ENCODE measurements at places on chromosomes 2 and 18.
A peak's percentile ranks its signal among the peaks of the same experiment; 100 is the strongest.

DNA sequence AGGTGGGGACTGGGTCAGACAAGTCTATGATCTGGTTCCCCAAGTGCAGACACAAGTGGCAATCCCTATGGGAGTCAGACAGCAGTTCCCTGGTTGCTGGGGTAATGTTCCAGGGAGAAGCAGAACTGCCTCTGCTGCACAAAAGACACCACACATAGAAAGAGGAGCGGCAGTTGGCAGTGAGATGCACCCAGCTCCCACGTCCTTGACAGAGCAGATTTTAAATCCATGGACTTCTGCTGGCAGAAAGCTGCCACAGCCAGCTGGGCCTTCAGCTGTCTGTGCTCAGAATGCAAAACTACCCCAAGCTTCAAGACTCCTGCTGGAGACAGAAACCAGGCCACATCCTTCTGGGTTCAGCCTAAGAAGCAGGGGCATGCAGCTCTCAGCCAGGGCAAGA, 147.2 kb downstream of the ETAA1 start:
- no peak for DNase-seq

GRCh38 chr2:73985308-73986084, 786 bp downstream of the TET3 start:
- no peak for DNase-seq

- DNase-seq: no peak
Measured at GRCh38 chr2:80007777-80008503, 296.6 kb downstream of the LRRTM1 start.

DNA sequence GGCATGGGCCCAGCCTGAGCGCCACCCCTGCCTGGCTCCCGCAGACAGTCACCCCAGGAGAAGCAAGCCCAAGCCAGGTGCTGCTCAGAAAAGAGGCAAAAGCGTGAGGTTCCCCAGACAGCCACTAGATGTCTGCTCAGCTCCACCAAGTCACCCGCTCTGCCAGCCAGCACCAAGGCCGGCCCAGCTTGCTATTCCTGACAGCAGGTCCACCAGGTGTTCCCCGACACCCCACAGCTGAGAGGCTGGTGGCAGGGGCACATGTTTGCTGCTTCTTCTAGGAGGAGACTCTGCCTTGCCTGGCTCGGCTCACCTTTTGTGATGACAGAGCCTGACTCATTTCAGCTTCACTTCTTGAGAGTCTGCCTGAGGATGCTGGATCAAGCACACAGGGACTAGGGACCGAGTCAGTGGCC, 206.7 kb downstream of the MGAT5 start:
- DNase-seq: peak; percentile 7

GRCh38 chr2:200469708-200470211, 40.1 kb downstream of the KCTD18 start:
- no peak for DNase-seq

DNA sequence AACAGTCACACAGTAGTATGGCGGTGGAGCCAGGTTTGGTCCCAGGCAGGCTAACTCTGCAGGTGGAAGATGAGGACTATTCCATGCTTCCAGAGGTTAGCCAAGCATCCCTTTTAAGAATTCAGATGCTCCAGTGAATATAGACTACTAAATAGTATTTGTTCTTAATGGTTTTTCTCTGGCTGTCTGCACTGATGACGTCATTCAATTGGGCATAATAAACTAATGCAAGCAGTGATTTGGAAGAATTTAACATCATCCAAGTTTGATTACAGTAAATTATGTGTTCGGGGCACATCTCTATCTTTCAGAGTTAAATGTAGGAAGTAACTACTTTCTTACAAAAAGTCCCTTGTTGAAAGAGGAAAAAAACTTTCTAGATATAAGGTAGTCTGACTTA, 78.8 kb upstream of the RND3 start:
- no peak for DNase-seq

- DNase-seq: no peak
Measured at GRCh38 chr2:140542627-140543026, 1588.2 kb downstream of the LRP1B start.

GRCh38 chr2:10317646-10318045, 14.9 kb downstream of the HPCAL1 start:
- no peak for DNase-seq

DNA sequence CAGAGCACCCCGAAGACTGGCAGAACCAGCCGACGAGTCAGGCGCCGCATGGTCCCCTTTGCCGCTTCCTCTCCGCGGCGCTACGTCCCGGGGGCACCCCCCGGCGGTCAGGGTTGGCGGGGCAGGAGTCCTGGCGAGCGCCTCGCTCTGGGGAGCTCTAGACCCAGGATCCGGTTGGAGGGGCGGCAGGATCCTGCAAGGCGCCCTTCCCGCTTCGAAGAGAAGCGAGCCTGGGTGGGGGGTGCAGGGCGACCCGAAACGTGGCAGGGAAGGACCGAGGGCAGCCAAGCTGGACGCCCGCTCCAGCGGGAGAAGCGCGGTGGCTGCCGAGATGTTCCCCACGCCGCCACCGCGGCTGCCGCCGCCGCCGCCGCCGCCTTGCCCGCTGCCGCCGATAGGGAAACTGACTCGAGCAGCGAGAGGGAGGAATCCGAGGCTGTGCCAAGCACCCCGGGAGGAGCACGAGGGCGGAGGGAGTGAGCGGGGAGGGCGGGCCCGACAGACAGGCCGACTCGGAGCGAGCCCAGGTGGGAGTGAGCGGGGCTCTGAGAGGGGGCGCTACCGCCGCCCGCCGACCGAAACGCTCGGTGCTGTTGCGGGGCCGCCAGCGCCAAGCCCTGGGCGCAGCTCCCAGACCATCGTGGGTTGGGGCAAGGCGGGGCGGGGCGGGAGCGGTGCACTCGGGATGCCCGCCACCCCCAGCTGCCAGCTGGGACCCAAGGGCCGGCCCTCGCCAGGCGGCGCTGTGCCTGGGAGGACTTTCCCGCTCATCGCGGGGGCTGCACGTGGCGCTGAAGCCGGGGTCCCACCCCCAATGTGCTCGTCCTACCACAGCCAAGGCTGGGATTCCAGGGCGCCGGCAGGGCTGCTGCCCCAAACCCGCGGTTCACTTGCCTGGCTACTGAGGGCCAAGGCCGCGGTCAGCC, at the start of gene GALNT14:
GALNT14 (minus strand) TSS at position 404 of the 926 bp plus-strand sequence; CDS start at position 50, 354 bp downstream.
- peak; percentile 24 for DNase-seq

DNA sequence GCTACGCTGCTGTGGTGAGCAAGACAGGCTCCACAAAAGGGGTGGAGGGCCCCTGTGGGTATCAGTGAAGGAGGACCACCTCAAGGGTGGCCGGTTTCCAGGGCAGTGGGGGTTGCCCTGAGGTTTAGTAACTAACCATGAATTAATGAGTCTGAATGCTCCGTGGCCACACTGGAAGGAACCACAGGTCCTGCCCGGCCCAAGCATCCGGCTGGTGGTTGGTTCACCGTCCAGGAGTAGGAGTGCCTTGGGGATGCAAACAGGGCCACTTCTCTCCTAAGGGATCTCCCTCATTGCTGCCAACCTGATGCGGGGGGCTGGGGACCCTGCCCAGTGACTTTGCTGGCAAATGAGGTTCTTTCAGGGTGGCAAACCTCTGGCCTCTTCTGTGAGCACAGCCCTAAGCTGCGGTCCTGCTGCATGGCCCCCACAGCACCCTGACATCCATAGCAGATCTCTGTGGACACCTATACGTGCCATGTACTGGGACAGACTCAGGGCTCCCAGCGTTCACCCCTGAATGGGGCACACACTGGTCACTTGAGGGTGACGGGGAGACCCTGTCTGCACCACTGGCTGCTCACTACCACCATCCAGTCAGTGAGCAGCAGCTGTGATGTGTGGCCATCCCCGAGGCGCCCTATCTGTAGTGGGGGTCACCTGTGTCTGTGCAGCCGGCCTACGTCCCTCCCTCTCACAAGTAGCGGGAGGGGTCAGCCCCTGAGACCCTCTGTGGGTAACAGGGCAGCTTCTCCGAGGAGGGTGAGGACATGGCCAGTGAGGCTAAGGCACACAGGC, 41.6 kb downstream of the HS6ST1 start:
- no peak for DNase-seq

DNA sequence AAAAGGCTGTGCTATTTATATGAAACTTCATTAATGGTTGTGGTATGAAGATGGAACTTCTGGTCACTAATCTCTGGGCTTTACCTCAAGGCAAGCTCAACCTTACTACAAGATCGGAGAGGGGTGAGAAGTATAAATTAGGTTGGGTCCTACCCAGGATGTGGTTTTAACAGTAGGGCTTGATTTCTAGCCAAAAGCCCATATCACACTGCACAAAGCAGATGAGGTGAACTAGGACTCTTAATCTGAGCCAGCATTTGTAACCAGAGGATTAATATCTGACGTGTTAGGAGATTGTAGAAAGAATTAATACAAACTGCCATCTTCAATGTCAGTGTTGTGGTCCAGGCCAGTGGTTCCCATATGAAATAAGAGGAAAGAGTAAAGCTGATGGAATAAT, 86.4 kb upstream of the RGPD4 start:
- no peak for DNase-seq

GRCh38 chr2:68031542-68032160, 31.2 kb downstream of the C1D start:
- DNase-seq: peak; percentile 43

GRCh38 chr2:202133909-202134265, 60.8 kb downstream of the KIAA2012 start:
- DNase-seq: peak; percentile 71

DNA sequence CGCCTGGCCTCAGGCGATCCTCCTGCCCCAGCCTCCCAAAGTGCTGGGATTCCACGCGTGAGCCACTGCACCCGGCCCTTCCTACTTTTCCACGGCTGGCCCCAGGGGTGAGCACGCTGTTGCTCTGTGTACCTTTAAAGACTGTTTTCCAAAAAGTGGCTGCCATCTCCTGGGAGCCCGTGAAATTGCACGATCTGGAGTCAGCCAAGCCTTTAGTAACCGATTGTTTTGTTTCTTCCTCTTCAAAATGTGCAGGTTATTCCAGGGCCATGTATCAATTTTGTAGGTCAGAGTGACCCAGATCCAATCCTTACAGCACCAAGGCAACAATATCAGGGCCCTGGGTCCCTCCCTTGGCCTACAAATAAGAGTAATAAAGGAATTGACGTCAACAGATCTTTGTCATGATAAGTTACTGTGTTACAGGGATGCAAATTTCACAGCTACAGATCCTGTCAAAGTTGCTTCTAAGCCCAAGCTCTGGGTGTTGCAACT, 135.6 kb upstream of the ZNF236 start:
- DNase-seq: peak; percentile 34

DNA sequence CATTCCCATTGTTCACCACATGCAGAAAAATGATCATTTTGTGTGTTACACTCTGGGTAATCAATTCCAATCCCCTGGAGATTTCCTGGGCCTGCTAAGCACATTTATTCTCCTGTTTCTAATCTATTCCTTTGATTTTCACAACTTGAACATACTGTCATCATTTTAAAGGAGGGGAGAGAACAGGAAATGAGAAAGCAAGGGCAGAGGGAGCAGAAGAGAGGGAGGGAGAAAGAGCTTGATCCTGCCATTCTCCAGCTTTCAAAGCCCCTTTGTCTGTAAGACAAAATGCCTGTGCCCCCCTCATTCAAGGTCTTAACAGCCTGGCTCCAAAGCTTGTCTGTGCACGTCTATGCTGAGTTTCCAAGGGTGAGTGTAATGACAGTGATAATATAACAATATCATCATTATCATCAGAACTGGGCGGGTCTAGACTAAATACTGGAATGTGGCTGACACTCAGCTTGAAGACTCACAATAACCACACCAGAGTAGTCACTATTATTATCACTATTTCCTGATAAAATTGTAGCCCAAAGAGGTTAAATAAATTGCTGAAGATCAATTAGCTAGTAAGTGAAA, 164.4 kb upstream of the KLHL29 start:
- DNase-seq: no peak

DNA sequence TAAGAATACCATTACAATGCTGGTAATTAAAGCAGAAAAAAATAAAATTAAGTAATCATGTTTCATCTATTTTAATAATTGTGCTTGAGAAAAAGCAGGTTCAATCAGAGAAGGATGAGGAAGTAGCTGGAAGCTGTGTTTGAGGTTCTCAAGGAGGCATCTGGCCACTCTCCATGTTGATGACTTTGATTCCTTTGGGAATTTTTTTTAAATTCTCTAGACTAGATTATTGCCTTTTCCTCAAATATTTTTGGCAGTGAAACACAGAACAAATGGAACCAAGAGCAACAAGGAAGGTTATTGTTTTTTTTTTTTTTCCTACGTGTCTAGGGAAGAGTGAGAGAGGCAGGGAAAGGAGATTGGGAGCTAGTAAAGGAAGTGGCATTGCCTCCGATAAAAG, 99.9 kb upstream of the NRP2 start:
- no peak for DNase-seq

DNA sequence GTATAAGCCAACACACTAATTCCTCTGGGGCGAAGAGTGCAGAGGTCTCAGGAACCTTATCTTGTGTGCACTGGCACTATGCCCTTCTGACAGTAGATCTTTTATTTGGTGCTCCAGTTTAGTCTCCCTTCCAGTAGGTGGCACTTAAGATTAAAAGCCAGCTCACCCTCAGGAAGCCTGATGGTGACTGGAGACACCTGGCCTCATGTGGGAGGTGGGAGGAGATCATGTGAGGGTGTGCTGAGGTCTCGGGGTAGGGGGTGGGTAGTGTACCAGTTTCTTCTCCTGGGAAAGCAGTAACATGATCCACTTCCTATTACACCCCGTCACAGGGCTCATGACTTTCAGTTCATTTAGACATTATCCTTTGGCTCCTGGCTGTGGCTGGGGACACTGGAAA, 654.9 kb downstream of the ADCYAP1 start:
- DNase-seq: no peak

DNA sequence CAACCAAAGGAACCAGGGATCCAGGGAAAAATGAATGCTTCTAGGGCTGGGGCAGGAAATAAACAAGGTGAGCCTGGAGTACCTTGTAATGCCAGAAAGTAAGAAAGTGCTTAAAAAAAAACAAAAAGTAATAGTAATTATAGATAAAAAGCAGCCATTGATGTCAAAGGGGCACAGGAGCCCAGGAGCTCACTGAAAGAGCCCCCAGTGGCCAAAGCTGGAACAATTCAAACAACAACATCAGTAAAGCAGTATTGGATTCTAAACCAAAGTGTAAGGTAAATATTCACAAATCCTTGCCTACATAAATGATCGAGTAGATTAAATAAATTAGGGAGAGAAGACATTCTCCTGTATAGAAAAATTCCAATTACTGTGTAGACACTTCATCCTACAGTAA, 114.3 kb upstream of the ARL4C start:
- no peak for DNase-seq

- no peak for DNase-seq
Measured at GRCh38 chr2:47767880-47768609, 14.9 kb upstream of the MSH6 start.

DNA sequence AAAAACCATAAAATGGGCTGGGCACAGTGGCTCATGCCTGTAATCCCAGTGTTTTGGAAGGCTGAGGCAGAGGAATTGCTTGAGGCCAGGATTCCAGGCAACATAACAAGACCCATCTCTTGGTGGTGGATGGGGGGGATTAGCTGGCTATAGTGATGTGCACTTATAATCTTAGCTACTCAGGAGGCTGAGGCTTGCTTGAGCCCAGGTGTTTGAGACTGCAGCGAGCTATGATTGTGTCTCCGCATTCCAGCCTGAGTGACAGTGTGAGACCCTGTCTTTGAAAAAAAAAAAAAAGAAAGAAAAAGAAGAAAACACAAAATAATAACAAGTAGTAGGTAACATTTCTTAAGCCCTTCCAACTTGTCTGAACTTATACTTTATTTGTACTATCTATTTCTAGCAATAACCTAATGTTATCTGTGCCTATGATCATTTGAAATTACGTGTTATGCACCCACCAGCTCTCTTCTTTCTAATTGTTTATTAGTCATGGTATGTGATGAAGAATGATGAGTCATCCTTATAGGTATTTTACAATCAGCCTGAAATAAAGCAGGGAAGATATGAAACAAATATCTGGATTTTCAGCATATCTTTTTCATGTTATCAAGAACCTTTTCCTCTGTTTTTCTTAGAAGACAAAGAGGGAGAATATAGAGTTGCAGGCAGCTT, 129.3 kb upstream of the UNC80 start:
- no peak for DNase-seq

- DNase-seq: no peak
Measured at GRCh38 chr2:57876313-57876712, 170.3 kb upstream of the VRK2 start.

Measured in fibroblast of skin of left quadriceps (primary cell).